ENCODE measurements at places on chromosomes 11 and 22.

GRCh38 chr11:122342089-122342744 lies 226.2 kb upstream of the BLID start:
- DNase-seq, result no peak

- no peak for DNase-seq
Observed at GRCh38 chr11:9601037-9601875, 27.8 kb downstream of the WEE1 start.

GRCh38 chr22:16819249-16819648 lies 6.0 kb downstream of the XKR3 start:
- DNase-seq, result no peak

DNA sequence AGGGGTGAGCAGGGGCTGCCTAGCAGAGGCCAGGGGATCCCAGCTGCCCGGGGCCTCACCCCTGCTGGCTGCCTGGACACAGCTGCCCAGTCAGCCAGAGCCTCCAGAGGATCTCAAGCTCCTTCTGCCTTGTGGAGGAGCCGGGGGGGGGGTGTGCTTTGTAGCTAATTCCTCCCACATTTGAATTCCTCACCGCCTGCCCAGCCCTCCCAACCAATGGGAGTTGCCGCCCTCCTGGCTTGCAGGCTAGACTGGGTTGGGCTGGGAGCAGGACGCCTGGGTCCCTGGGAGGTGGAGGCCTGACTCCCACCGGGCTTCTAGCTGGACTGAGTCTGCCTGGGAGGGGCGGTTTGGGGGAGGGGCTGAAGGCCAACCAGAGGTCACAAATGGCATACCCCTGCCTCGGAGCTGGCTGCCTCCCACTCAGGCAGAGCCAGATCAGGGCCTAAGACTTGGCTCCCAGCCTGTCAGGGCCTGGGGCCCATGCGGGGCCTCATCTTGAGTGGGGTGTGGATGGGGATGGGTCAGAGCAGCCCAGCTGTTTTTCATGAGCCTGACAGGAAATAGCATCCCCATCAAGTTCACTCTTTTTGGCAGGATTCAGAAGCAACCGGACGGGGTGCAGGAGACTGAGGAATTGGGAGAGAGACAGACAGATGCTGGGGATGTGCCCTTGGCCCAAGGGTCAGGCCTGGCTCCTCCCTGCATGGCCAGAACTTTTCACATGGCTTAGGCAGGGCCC lies 29.2 kb upstream of the PDE2A start:
- no peak for DNase-seq

DNA sequence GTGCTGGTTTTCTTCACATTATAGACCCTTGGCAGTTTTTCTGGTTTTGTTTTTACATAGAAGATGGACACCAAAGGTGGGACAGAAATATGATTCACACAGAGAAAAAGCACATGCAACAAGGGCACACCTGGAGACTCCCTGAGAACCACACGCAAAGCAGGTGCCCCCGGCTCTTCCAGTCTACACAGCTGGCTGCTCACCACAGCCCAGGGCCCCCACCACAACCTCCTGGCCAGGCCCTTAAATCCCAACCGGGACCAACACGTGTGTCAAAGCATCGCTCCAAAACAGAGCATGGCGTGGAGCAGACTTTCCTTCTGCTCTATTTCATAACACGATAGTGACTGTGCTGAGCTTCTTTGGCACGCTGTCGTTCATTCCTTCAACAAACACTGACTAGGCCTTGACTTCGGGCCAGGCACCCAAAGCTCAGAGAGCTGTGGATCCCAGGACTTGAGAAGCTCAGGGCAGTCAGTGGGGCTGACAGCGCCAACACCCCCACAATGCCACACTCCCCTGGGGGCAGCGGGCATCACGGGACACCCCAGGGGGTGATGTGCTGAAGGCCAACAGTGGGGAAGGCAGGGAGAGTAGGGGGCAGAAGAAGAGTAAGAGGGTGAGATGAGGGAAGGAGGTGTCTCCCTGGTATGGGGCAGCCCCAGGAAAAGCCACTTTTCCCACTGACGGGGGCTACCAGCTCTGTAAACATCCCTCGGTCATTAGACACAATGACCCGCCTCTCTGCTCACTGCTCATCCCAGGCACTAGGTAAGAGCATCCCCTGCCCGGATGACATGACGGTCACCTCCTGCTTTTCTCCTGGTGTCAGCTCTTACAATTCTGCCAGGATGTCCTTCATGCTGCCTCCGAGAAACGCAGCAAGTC lies 26.0 kb downstream of the CELSR1 start:
- no peak for DNase-seq

DNA sequence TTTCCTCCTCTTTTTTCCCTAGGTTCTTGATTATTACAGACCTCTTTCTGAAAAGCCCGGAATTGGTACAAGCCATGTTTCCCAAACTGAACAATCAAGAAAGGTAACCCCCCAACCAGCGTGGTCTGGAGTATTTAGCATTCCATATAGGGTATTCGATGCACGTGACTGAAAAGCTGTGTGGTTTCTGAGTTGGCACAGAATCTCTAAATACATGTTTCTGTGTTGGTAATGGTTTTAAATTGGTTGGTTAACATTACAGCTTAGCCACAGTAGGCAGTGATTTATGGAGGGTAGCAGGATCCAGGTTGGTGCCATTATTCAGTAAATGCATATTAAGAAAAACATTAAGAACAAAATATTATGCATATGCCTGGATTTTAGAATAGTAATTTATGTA lies 46.8 kb downstream of the ATXN10 start:
- DNase-seq, result no peak

DNA sequence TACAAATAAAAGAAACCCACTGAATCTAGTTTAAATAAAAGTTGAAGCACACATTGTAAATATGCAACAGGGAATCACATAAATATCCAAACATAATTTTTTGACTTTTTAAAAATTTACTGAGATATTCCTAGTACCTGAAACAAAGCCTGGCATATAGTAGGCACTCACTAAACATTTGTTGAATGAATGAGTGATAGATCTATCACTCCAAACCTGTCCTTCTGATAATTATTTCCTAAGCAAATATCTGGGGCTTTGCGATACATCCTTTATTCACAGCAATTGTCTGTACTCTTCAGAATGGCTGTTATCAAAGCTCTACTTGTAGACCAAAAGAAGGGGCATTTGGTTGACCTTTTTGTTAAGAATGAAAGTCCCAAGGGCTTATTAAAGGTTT lies 2.6 kb upstream of the PSMA1 start:
- DNase-seq, result no peak

DNA sequence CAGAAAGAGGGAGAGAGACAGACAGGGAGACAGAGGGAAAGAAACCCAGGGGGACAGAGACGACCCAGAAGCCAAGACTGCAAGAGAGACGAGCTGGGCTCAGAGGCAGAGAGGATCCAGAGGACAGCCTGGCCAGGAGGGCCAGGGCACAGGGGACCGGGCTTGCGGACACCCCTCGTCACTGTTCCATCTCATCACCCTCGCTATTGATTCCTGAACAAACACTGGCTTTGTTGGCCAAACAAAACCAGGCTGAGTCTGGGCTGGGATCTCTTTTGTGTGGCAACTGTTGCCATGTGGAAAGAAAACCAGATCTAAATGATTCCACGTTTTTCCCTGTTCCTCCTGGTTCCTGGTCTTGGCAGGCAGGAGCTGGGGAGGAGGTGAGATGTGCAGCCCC lies 339.4 kb downstream of the MN1 start:
- DNase-seq, result no peak

DNA sequence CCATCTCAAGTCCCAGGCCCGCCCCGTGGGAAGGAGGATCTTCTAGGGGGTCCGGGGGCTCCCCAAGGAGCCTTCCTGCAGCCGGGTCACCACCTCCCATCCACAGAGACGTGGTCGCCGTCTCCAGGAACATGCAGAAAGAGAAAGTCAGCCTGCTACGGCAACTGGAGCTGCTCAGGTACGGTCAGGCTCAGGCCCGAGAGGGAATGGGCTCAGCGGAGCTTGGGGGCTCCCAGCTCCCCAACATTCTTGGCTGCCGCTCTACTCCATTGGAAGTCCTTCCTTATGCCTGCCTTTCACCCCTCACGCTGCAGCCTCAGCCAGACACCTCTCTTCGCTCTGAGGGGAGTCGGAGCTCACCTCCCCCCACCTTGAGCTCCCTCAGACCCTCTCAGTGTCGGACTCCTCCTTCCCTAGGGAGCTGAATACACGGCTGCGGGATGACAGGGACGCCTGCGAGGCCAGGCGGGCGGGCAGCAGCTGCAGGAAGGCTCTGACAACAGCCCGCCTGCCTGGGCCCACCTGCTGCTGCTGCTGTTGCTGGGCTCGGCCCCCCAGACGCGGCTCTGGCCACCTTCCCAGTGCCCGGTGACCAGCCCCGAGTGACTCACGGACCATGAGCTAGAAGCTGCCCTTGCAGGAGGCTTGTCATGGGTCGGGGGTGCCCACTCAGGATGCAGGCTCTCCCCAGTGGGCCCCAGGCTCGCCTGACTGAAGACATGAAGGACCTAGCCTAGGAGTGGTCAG lies 1.5 kb upstream of the CD151 start:
- DNase-seq, result no peak

GRCh38 chr22:44891293-44891747 lies 118.5 kb downstream of the PHF21B start:
- no peak for DNase-seq

DNA sequence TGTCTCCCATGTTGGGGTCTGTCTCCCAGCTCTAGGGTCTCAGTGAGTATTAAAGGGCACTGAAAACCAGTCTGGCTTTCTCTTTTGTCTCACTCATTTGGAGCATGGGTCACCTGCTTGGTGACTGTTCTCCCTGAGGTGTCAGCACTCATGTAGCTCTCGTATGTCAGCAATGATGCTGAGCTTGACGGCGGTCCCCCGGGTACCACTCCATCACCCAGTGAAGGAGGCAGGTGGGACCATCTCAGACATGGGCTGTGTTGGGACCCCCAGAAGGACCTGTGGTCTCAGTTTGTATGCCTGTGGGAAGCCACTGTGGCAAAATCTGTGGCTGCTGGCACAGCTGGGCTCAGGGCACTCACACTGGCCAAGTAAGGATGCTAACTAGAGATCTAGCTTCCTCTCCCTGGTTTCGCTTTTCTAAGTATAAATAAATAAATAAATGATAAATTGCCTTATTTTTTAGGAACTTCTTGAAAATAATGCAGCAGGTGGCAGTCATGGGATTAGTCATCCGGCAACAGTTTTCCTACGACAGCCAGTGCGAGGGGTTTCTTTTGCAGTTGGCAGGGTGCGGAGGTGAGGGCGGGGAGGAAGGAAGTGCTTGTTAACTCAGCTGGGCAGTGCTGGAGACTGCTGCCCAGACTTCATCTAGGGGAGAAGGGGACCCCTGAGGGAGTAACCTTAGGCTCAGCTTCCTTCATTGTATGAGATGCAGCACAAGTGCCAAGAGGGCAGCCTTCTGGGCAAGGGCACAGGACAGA lies 48.8 kb downstream of the OSBP2 start:
- no peak for DNase-seq

GRCh38 chr22:29080106-29080975 lies 7.5 kb downstream of the KREMEN1 start:
- DNase-seq, result no peak

DNA sequence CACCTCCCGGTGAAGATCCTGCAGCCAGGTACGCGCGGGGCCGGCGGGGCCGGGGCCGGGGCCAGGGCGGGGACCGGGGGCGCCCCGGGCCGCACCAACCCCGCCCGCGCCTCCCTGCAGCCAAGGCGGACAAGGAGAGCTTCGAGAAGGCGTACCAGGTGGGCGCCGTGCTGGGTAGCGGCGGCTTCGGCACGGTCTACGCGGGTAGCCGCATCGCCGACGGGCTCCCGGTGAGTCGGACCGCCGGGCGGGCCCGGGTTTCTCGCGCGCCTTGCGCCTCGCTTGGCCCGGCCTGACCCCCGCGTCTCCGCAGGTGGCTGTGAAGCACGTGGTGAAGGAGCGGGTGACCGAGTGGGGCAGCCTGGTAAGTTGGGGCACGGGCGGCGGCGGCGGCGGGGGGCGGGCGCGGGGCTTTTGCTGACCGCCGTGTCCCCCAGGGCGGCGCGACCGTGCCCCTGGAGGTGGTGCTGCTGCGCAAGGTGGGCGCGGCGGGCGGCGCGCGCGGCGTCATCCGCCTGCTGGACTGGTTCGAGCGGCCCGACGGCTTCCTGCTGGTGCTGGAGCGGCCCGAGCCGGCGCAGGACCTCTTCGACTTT lies 531 bp downstream of the PIM3 start:
- no peak for DNase-seq

DNA sequence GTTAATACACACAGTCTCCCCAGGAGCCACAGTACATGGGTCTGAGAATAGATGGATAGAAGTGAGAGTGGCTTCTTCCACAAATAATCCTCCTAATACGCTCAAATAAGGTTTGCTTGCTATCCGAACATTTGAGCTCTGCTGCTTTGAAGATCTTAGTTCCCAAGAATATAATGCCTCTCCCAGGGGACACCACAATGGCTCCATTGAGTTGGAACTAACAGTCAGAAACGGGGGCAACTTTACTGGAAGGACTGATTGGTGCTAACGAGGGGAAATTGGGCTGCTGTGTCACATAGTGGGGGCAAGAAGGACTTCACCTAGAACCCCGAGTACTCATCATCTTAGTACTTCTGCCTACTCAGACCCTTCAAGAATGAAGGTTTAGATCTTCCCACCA lies 66.2 kb downstream of the IGLL5 start:
- no peak for DNase-seq

DNA sequence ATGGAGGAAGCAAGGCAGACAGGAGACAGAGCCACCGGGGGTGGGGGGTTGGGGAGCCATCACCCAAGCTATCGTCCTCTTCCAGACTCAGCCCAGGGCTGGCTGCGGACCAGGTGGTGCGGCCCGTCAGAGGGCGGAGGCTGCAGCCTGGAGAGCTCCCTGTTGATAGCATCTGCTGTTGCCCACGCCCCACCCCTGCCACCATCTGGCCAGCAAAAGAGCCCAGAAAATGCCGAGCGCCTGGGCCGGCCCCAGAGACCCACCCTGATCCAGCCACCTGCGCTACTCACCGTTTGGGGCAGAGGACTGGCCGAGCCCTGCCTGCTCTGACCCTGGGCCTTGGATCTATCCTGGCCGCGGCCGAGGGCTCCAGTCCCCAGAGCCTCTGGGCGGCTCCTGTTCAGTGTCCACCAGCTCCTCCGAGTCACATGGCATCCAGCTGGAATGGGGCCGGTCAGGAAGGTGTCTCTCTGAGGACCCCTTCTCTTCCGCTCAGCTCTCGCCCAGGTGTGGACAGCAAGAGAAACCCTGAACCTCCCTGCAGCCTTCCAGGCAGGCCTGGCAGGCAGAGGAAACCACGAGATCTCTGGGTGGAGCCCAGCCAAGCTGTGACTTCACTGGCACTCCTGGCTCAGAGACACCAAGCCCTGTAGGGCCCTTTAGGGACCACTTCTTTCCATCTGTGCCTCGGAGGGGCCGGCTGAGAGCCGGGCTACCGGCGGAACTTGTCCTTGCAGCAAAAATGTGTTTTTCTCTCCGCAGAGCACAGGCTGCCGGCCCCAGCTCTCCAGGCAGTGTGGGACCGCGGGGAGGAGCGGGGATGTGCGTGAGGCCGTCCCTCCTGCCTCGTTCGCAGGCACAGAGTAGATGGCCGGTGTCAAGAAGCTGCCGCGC lies at the start of gene MRGPRE:
Gene MRGPRE, minus strand, starts transcription at position 567 of the 894 bp plus-strand sequence. CDS start 3,618 bp downstream, outside the sequence.
- no peak for DNase-seq

DNA sequence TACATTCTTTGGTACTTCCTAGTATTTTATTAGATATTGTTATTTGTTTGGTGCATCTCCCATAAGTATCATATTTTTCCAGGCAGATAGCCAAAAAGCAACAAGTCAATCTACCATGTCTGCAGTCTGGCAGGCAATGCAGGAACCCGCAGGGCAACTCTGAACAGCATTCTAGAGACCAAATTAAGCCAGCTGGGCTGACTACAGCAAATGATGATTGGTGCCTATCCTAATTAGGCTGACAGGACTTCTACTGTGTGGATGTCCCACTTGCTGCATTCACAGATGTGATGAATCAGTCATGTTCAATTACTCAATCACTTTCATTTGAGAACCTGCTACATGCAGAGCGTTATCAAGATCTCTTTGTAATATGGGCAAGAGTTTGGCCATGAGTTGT lies 40.3 kb upstream of the AMOTL1 start:
- DNase-seq, result no peak

- DNase-seq, result peak; percentile 16
Observed at GRCh38 chr11:34650528-34650927, 29.6 kb downstream of the EHF start.

Measured in stimulated activated CD8-positive, alpha-beta memory T cell treated with anti-CD3 and anti-CD28 coated beads, Interleukin-15, amount 100 ng/mL, for 24 hours (primary cell).